Osteoblast (primary cell): ENCODE measurements at places on chromosomes 2 and 18.

DNA sequence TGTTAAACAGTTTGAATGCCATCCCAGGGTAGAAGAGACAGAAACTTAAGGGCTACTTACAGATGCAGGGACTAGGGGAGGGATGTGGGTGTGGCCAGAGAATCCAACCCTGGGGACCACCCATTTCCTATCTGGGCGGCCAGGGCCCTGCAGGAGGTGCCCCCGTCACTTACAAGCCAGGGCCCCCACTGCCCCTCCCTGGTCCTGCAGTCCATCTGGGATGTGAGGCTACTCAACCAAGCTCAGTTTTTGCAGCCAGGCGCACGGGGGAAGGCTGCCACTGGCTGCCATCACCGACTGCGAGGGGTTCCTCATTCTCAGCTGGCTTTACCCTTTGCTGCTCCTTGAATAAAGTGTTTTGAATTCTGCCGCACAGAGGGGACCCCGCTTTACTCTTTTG, 42.1 kb downstream of the RRM2 start:
- DNase-seq: peak; percentile 53

- DNase-seq: no peak
Measured at GRCh38 chr2:24793761-24794435, 673 bp downstream of the CENPO start.

- DNase-seq: no peak
Measured at GRCh38 chr2:156803243-156803642, 367.1 kb downstream of the GPD2 start.

GRCh38 chr2:31944828-31945571, 65.8 kb downstream of the MEMO1 start:
- peak; percentile 35 for DNase-seq

GRCh38 chr2:3390041-3390440, 10.5 kb downstream of the TRAPPC12 start:
- DNase-seq: no peak

DNA sequence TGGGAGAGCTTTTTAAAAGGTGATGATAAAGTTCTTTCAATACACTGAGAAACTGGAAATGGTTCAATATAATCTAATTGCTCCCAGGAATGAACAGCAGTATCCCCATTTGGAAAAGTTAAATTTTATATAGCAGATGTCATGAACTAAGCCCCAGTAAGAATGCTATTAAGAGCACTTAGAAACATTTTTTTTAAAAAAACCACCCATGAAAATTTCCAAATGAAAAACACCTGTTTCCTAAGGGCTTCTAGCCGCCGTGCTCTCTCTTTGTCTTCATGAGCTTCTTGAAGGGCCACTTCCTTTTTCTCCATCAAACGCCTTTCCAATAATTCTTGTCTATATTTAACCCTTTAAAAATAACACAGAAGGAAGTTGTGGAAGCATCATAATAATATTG, 77.0 kb downstream of the UPP2 start:
- no peak for DNase-seq

GRCh38 chr2:196247976-196248280, 76.5 kb upstream of the STK17B start:
- no peak for DNase-seq
